ENCODE measurements at places on chromosomes 3 and 15. TPM values are rescaled to one million over a fixed set of nuclear protein-coding genes. Genes with fewer than 3 reads are reported as not detected.

KCNMB2 gene
- polyA plus RNA-seq, result not detected

CPN2 gene
- not detected for polyA plus RNA-seq

REC114 gene
- not detected for polyA plus RNA-seq

NEK10 gene
- 0.08 TPM for polyA plus RNA-seq

NPAP1 gene
- not detected for polyA plus RNA-seq

- no peak for DNase-seq
These were observed 133.2 kb upstream of the DAZL start for GRCh38 chr3:16738451-16738850.

DNA sequence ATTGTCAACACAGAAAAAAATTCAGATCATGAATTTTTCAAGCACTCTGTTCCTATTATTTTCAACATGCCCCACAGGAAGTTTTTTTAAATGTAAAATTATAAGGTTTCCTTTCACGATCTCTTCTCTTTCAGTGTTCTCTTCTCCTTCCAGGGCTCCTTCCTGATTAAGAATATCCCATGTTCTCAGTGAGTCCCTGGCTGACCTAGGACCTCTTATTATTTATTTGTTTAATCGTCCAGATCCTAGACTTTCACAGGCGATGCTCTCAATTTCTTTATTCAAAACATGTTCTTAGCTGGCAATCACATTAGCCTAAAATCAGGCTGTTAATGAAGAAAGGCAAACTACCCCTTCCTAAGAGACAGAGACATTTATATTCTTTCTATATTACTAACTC lies 124.3 kb downstream of the ABI3BP start:
- no peak for DNase-seq

- no peak for DNase-seq
These were observed 3.1 kb downstream of the FOXL2NB start for GRCh38 chr3:138950006-138950644.

- DNase-seq, result no peak
These were observed 62.0 kb downstream of the MYO5A start for GRCh38 chr15:52466716-52467115.

DNA sequence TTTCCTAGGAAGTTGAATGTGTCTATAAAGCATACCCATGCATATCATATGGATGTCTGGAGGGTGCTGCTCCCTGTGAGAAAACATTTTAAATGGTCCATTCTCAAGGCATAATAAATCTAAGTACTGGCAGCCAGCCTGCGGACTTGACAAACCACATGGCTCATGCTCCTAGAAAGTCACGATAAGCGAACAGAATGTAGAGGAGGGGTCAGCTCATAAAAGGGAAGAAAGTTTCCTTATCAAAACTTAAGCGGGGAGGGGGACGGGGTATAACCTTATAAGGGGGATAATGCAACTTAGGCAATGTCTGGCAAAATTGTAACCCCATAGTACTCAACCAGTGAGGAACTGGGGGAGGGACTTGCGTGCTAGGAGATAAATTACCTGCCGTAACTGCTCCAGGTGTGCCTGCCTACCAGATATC lies 159.8 kb upstream of the LMCD1 start:
- no peak for DNase-seq

DNA sequence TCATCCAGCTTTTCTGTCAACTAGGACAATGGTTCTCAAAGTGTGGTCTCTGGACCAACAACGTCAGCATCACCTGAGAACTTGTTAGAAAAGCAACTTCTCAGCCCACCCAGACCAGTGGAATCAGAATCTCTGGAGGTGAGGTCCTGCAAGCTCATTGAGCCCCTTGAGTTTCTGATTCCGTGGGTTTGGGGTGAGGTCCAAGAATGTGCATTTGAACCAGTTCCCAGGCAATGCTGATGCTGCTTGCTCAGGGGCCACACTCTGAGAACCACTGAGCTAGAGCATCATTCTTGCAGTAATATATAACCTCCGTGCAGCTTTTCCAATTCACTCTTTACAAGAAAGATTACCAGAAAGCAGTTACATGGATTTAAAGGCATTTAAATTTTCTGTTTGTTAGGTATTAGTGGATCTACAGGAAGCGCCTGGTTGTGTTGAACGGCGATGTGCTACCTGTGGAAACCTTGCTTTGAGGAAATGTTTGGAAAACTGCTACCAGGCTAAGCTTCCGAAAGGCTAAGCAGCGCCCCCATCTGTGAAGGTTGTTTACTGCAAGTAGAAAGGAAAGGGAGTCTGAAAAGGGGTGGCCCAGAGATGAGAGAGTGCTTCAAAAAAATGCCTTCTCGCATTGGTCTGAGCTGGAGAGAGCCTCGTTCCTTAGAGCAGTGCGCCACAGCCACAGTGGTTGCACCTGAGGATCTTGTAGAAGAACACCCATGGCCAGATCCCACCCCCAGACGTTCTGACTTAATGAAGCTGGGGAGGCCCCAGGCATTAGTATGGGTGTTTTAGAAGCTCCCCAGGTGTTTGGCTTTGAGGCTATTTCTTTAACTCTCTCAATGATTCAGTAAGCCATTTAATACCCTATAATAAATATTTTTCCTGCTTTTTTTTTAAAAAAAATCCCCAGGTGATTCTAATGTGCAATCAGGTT lies 50.0 kb downstream of the RLBP1 start:
- DNase-seq, result no peak

DNA sequence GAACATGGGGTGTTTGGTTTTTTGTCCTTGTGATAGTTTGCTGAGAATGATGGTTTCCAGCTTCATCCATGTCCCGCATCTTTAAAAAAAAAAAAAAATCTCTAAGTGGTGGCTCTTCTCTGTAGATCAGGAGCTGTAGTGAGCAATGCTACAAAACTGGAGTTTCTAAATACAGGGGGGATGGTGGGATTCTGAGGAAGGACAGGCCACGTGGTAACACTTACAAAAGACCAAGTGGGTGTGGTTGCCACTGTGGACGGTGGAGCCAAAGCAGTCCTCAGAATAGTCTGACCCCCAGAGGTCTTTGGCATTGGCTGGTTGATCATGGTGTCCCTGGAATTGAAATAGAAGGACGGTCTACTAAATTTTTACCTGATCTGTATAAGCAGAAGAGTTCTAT lies 7.7 kb downstream of the CCRL2 start:
- no peak for DNase-seq

All from foreskin keratinocyte (primary cell).